ENCODE measurements at places on chromosomes 3 and 15. TPM values are rescaled to one million over a fixed set of nuclear protein-coding genes. Genes with fewer than 3 reads are reported as not detected.

DNA sequence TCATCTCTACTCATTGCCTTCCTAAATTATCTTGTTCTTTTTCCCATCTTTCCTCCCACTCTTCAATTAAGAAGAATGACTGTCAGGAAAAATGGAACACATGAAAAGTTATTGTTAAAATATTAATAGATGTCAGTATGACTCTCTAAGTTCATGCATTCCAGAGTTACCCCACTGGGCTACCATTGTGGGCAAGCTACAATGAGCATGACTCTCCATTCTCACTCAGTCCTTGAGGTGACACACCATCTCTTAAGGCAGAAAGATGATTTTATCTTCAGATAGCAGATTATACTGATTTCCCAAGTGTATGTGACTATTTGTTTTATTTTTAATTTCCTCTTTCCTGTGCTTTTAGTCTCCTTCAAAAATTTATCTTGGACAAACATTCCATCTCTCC lies 144.3 kb downstream of the ALCAM start:
- DNase-seq: no peak

GRCh38 chr3:69542805-69543429 lies 157.0 kb upstream of the FRMD4B start:
- DNase-seq: no peak

DCBLD2 gene
- 10.9 TPM for polyA plus RNA-seq

- DNase-seq: no peak
These were observed 35.0 kb downstream of the RFX7 start for GRCh38 chr15:56208641-56209155.

DNA sequence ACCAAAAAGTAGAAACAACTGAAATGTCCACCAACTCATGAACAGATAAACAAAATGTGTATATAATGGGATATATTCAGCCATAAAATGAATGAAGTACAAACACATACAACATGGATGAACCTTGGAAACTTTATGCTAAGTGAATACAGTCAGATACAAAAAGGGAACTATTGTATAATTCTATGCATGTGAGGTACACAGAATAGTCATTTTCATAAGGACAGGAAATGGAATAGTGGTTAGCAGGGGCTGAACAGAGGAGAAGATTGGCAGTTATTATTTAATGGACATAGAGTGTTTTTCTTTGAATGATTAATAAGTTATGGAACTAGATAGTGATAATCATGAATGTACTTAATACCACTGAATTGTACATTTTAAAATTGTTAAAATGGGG lies 20.0 kb upstream of the TRANK1 start:
- no peak for DNase-seq

- DNase-seq: no peak
These were observed 36.4 kb upstream of the PRR23E start for GRCh38 chr3:127156338-127157050.

FOXP1 gene
- 15.1 TPM for polyA plus RNA-seq

DNA sequence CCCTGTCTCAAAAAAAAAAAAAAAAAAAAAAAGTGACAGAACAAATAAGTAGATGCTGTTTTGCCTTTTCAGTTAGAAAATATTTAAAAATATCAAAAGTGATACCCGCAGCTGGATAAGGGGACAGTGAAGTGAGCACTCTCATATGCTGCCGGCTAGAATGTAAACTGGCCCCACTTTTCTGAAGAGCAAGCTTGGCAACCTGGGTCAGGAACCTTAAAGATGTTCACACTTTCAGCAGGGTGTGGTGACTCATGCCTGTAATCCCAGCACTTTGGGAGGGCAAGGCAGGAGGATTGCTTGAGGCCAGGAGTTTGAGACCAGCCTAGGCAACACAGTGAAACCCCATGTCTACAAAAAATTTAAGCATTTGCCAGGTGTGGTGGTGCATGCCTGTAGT lies 17.4 kb downstream of the FSD2 start:
- no peak for DNase-seq

GRCh38 chr15:72532991-72533601 lies 59.0 kb downstream of the ARIH1 start:
- no peak for DNase-seq

DNA sequence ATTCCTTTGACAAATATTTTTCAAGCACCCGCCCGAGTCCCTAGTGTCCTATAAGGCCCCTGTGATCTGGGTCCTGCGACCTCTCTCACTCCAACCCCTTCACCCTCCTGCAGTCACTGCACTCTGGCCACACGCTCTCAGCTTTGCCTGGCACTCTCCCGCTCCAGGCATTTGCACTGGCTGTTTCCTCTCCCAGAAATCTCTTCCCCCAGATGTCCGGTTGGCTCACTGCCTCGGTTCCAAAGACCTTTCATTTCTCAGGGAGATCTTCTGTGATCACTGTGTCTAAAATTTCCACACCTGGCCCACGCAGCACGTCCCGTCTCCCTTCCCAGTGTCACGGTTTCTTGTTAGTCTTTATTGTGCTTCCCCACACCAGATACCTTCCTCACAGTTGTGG lies 97.4 kb downstream of the WNT7A start:
- DNase-seq: no peak

CAMP gene
- 1.2 TPM for polyA plus RNA-seq

DNA sequence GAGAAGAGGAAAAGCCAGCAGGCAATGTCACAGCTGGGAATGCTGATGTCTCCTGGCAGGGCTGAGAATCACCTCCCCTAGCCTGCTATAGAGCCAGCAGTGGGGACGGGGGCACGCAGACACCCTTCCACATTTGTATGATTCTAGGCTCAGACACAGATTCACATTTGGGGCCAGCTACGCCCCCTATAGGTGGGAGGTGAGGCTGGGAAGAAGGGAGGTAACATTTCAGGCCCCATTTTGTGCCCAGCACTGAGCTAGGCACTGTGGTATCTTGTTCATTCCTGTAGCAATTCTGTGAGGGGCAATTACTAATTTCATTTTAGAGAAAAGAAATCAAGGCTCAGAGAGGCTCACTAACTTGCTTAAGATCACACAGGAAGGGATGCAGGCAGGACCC lies 15.9 kb upstream of the ACAD9 start:
- no peak for DNase-seq

GCSAM gene
- polyA plus RNA-seq: not detected

DNA sequence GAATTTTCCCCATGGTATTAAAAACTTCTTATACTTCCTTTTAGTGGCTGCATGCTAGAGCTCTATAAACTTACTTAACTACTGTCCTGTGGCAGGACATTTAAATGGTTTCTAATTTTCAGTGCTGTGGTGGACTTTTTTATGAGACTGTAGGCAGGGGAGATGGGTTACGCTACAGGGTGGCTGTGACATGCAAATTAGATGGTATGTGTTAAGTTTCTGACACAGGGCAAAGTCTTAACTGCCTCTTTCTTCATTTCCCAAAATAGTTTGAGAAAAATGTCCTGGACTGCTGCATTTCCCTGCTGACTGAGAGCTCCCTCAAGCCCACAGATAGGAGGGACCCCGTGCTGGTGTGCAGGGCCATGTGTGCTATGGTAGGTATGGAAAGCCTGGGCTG lies 22.0 kb downstream of the TGM4 start:
- no peak for DNase-seq

DCLK3 gene
- polyA plus RNA-seq: 0.26 TPM

C2CD4A gene
- polyA plus RNA-seq: 0.04 TPM

GRCh38 chr3:79490165-79491028 lies 277.4 kb downstream of the ROBO1 start:
- peak; percentile 53 for DNase-seq

DNA sequence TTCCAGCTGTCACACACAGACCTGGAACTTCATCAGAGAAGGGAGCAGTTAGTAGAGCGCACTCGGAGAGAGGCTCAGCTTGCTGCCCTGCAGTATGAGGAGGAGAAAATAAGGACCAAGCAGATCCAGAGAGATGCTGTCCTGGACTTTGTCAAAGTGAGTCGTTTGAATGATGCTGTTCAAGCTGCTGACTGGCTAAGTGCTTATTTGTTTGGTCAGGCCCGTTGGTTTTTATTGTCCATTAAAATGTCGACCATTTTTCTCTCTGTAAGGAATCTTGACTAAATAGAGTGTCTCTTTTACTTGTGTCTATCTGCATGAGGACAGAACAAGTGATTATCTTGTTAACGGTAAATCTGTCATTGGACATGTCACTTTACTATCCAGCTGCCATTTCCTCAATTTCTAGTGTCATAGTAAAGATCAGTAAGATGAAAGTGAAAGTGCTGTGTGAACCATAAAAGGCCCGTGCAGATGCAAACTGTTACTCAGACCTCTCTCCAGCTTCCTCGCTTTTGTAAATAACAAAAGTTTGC lies 56.9 kb downstream of the LRCH3 start:
- DNase-seq: no peak

- DNase-seq: peak; percentile 61
These were observed 1.1 kb downstream of the CMTM7 start for GRCh38 chr3:32392536-32393302.

DNA sequence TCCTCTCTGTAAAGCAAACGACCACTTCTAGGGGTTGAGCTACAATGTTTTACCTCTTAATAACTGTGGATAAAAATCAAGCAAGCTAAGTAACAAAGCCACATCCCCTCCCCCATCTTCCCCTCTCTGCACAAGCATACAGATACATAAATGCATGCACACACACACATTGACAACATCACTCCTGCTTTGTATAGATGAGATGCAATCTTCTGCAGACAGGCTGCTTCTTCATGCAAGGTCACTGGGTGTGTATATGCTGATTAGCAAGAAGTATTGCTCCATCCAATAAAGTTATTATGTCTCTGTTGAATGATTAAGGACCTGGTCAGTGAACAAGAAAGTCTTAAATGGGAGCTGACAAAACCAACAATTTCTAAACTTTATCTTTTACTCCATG lies 8.8 kb upstream of the ATP11B start:
- no peak for DNase-seq

DNA sequence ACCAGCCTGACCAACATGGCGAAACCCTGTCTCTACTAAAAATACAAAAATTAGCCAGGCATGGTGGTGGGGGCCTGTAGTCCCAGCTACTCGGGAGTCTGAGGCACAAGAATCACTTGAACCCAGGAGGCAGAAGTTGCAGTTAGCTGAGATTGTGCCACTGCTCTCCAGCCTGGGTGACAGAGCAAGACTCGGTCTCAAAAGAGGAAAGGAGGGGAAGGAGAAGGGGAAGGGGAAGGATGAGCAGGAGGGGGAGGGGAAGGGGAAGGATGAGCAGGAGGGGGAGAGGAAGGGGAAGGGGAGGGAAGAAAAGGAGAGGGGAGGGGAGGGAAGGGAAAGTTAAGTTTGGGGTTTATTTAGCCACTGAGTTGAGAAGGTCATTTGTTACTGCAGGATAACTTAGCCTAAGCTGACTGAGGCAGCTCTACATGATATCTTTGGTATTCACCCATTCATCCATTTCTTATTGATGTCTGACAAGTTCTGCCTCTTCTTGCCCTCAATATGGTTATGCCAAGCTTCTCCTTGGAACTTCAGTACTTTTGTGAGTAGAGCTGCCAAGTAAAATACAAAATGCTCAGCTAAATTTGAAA lies 15.9 kb upstream of the ABHD2 start:
- DNase-seq: no peak

ATP13A5 gene
- not detected for polyA plus RNA-seq

- no peak for DNase-seq
These were observed 24.7 kb upstream of the KIF23 start for GRCh38 chr15:69389426-69389825.

GRCh38 chr3:50658416-50658815 lies 16.3 kb upstream of the DOCK3 start:
- no peak for DNase-seq

PDZRN3 gene
- 49.2 TPM for polyA plus RNA-seq

SLC28A1 gene
- polyA plus RNA-seq: 1.9 TPM

DNA sequence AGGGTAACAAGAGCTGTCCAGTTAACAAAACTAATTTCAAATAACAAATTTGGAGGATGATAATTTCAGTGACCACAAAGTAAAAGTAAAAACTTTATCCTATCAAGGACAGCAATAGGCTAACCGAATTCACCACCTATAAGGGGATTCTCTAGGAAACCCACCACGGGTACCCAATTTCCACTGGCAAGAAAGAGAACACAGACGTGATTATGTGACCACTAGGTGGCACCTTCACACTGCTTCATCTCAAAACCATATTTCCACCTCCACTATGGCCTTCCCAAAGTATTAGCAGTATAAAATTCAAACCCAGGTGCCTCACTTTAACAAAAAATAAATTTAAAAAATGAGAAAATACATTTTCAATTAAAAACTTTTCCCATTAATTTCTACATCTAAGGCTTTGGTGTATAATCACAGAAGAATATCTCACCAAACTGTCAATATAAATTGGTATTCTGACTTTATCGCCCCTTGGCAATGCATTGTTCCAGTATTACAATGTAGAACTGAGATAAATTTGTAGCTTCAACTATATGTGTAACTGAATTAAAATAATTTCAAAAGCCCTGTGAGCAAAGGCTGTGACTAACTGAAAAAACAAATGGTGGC lies 96.5 kb downstream of the FSIP1 start:
- no peak for DNase-seq

MYH15 gene
- polyA plus RNA-seq: 0.14 TPM

SLC2A2 gene
- not detected for polyA plus RNA-seq

RBP2 gene
- not detected for polyA plus RNA-seq

GRCh38 chr3:124360155-124360554 lies 368.2 kb upstream of the ROPN1 start:
- DNase-seq: no peak

- DNase-seq: no peak
These were observed 77.1 kb upstream of the MEX3B start for GRCh38 chr15:82122746-82123400.

DNA sequence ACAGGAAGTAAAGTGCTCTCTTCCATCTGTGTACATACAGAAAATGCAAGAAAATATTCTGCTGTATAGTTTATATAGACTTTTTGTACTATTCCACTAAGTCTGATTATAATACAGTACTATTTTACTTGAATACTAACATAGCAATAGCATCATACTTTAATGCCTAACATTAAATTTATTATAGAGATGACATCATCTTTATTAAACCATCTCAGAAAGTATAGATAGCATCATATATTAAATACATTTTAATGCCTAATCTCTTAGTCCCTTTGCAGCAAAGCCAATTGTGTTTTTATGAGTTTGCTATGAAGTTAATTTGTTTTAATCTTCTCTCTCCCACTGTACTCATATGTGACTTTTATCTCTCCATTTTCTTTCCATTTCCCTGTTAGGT lies 39.7 kb upstream of the ZDHHC23 start:
- no peak for DNase-seq

RASGRP1 gene
- polyA plus RNA-seq: 0.03 TPM

C15orf39 gene
- 11.9 TPM for polyA plus RNA-seq

ITPKA gene
- 6.0 TPM for polyA plus RNA-seq

DNA sequence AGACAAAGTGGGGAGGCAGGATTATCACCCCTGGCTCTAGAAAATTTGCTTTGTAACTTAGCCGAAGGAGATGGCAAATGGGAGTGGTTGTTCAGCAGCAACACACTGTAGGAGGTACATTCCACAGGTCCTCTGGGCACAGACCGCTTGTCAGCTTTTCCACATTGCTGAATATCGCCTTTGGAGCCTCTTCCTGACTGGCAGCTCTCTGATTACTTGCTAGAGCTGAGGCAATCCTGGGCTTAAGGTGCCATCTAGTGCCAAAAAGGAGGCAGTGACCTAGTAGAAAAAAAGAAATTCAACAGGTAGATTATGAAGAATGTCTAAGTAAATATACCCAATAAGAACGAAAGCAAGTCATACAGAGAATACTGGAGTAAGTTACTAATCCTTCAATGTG lies 13.1 kb upstream of the SCN5A start:
- no peak for DNase-seq

- DNase-seq: no peak
These were observed 63.0 kb downstream of the LINGO1 start for GRCh38 chr15:77569729-77570125.

GRCh38 chr3:74469151-74469550 lies 145.3 kb downstream of the CNTN3 start:
- DNase-seq: no peak

- DNase-seq: no peak
These were observed 54.5 kb downstream of the GABRG3 start for GRCh38 chr15:27025481-27025966.

RTP4 gene
- polyA plus RNA-seq: 0.72 TPM
